ENCODE measurements at places on chromosomes 16 and 17.

DNA sequence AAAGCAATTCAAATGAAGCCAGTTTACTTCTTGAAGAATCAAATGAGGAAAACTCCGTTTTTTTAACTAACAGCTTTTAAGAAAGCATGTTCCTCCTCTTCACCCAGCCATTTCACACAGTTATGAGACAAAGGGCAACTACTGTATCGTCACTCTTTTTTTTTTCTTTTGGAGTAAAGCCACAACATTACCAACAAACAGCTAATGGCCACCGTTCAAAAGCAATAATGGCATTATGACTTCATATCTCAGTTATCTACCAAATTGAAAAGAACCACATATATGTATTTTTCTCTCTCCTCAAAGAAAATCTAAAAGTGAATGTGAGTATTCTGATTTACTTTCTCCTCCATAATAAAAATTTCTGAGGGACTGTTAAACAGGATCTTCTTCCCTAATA, 14.5 kb downstream of the GRB2 start:
- no peak for DNase-seq

DNA sequence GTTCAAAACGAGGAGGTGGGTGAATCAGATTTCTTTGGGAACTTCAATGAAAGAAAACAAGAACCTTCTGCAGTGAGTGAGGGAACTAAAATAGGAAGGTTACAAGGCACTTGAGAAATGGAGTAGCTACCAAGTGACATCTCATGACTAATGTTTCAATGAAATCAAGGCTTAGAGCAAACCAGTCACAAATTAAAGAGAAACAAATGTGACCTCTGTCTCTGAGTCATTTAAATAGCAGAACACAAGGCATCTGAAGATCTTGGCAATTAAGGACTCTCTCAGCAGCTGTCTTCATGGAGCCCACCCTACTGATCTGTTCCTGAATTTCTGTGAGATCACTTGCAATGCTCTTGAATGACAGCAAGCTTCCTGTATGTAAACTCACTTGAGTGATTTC, 109.5 kb downstream of the CDH11 start:
- DNase-seq = no peak

- DNase-seq = no peak
These were observed 358.4 kb upstream of the CDH5 start for GRCh38 chr16:66008136-66008535.

GRCh38 chr17:42310787-42311215, 22.5 kb downstream of the STAT5A start:
- no peak for DNase-seq

DNA sequence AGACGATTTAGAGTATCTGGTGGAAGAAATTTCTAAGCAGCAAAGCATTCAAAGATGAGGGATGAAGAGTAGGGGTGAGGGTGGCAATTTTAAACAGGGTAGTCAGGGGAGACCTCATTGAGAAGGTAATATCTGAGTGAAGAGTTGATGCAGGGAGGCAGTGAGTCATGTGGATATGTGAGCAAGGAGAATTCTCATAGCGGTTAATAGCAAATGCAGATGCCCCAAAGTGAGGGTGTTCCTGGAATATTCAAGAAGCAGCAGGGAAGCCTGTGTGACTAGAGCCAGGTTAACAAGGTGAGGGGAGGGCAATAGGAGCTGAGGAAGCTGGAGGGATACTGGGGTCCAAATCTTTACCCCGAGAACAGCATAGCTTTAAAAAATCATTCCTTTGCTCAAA, 114.3 kb downstream of the SPACA3 start:
- no peak for DNase-seq

DNA sequence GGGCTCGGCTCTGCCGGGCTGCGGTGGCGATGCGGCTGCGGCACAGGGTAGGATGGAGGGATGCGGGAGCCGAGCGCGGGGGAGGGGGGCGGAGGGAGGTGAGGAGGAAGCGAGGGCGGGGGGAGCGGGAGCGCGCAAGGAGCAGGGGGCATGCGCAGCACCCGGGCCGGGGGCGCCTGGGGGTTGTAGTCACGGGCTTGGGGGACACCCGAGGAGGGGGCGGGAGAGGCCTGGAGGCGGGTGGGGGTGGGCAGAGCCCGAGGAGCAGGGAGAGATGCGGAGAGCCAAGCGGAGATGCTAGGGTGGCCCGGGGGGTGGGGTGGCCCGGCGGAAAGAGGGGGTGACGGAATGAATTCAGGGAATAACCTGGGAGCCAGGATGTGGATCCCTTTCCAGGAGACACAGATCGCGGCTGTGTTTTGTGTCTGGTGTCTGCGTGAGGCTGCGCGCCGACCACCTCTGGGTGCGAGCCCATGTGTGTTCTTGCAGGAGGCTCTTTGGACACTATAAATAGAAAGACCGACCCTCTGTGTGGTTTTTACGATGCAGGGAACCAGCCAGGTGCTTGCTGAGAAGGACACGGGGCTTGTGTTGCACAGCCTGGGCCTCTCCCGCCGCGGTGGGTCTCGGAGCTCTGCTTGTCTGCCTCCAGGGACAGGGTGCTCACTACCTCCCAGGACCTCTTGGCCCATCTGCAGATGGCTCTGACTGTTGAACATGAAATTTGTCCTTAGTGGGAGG, at the start of gene STX1B:
STX1B (minus strand) TSS at position 54 of the 741 bp plus-strand sequence. CDS start 242 bp downstream, outside the sequence.
- peak; percentile 27 for DNase-seq

DNA sequence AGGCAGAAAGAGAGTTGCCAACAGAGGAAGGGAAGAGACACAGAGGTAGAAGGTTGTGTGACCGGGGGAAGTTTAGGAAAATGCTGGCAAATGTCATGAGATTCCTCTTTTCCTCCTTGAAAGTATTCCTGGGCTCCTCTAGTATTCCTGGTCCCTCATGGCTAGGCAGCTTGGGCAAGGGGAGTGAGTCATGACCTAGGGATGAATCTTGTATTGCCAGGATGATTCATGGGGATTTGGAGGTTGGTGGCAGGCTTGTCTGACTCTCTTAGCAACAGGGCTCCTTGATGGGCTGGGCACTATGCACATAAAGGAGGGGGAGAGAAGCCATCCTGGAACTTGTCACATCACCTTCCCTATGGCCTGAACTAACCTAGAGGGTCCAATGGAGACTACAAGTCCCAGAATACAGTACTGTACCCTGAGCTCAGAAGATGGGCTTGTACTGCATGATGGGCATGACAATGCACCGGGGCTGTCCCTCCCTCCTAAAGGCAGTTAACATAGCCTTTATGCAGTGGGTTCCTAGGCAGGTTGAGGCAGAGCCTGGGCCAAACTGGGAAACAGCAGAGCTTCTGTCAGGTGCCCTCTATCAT, 2.1 kb upstream of the SEZ6 start:
- DNase-seq = no peak

DNA sequence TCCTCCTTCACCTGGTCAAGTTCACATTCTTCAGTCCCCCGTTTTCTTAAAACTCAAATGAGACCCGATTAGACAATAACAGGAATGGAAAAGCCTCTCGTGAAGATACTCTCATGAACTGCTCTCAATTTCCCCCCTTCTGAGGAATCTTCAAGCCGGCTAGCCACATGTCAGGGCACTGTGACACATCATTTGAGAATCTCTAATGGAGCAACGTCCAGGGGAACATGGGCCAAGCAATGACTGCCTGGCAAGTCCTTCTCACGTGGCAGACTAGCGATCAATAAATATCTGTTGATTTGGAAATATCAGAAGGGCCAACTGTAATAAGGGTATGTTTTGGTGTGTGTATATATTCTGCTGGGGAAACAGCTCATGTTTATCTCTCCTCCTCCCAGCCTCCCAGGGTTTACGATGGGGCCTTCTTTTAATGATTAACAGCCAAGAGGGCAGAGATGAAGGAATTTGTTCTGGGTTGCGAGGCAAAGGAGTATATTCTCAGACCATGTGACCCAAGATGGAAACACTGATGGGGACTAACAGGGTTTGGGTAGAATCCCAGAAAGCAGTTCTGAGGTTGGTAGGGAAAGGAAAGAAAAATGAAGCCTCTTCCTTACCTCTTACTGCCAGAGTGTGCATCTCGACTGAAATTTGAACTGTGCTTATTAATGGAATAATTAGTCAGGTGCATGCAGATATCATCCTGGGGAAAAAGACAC, 21.4 kb downstream of the TTLL6 start:
- no peak for DNase-seq

DNA sequence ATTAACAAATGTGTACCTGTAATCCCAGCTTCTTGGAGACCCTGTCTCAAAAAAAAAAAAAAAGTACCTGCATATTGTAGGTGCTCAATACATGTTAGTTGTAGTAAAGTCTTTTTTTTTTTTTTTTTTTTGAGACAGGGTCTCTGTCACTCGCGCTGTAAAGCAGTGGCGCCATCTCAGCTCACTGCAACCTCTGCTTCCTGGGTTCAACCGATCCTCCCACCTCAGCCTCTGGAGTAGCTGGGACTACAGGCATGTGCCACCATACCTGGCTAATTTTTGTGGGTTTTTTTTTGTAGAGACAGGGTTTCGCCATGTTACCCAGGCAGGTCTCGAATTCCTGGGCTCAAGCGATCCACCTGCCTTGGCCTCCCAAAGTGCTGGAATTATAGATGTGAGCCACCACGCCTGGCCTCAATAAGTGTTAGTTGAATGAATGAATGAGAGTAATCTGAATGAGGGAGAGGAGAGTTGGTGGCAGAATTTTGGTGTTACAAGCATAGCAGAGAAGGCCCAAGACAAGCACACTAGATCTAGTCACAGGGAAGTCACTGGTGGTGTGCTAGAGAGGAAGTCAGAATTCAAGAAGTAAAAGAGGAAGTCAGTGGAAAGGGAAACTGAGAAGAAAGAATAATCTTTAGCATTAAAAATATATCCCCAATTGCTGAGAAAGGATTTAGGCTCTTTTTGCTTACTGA, 9.4 kb upstream of the MYL4 start:
- DNase-seq = no peak

DNA sequence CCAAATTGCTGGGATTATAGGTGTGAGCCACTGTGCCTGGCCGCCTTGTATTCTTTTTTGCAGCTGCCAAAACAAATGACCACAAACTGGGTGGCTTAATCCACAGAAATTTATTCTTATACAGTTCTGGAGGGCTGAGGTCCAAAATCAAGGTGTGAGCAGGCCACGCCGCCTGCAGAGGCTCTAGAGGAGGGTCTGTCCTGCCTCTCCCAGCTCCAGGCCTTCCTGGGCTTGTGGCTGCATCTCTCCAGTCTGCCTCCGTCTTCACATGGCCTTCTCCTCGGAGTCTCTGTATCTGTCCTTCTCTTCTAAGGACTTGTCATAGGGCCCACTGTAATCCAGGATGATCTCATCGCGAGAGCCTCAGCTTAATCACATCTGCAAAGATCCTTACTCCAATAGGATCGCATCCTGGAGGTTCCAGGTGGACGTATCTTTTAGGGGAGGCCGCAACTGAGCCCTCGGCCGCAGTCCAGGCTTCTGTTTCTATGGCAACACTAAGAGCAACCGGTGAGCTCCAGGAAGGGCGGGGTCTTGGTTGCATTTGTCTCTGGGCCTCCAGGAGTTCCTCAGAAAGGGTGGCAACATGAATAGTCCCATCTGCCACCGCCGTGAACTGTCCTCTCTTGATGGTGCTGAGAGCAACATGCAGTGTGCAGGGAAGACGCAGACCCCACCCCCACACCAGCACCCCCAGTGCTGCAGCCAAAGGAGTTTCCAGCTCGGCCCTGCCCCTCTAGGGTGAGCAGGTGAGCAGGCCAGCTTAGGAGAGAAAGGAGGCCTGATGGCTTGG, 29.5 kb upstream of the CREBBP start:
- no peak for DNase-seq

DNA sequence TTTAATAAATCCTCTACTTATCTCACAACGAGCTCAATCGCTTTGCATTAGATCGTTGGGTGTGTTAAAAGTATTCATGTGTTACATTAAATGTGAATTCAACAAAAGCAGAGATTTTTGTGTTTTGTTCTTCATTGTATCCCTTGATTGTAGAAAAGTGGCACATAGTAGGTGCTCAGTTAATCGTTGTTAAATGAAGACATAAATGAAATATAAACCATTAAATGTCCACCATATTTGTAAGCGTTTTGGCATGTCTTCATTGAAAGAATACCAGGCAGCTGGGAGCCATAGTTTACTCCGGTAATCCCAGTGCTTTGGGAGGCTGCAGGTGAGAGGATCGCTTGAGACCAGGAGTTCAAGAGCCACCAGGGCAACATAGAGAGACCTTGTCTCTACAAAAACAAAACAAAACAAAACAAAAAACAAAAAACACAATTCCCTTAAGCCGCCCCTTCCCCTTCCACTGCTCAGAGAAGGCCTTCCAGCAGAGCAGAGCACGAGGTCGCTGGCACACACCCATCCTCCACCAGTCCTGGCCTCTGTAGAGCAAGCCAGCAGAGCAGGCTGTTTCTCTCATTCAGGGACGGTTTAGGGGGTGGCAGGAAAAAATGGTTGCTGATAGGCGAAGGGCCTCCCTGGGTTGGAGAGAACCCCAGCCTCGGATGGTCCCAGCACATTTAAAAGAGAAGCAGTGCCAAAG, 673 bp upstream of the CHD9 start:
- DNase-seq = no peak

DNA sequence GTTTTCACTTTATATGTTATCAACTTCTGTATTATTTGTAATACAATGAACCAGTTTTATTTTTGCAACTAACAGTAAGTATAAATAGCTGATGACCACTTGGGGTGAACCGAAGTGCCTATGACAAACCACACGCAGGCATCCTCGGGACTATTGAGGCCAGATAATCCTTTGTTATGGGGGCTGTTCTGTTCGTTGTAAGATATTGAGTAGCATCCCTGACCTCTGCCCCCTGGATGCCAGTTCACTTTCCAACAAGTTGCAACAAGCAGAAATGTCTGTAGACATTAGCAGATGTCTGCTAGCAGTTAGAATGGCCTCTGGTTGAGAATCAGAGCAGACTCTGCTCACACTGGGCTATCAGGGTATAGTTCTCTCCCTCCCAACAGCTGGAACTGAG, 277.0 kb downstream of the WWOX start:
- DNase-seq = no peak

DNA sequence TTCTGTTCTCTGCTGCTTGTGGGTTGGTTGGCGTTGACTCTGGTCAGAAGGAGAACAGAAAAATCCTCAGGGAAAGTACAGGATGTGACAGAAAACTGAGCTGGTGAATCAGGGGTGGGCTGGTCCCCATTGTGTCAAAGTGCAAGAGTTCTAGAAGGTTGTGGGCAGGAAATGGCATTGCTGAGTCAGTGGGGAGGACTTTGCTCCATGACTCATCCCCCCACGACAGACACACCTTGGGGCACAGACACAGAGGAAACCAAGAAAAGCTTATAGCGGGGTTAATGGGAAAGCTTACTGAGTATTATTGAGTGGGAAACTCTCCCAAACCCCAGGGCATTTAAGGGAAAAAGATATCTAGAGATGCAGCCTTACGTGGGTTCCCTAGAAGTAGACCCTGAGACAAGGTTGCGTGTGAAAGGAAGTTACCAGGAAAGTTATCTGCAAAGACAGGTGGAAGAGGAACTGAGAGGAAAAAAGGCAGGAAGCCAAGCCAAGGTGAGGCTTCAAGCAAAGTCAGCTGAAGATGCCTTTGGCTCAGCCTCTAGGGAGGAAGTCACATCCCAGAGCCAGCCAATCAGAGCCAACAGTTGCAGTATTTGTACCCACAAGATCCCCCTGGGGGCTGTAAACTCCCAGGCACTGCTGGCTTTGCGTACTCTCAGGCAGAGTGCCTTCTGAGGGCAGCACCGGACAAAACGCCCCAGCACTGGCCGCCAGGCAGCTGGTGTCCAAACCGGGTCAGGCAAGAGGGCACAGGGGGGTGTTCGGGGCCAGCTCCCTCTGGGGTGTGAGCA, 86.4 kb downstream of the FOXL1 start:
- DNase-seq = no peak

- DNase-seq = no peak
These were observed 17.2 kb downstream of the CASKIN2 start for GRCh38 chr17:75498039-75498725.

- no peak for DNase-seq
These were observed 51.9 kb downstream of the RAB11FIP4 start for GRCh38 chr17:31443386-31443785.

Measured in stimulated activated CD4-positive, alpha-beta T cell treated with anti-CD3 and anti-CD28 coated beads, TNF-alpha, amount 100 ng/mL, for 1 hour (primary cell).